ENCODE measurements at places on chromosomes 4 and X.

- no peak for DNase-seq
Measured at GRCh38 chr4:162111078-162111477, 52.7 kb downstream of the FSTL5 start.

DNA sequence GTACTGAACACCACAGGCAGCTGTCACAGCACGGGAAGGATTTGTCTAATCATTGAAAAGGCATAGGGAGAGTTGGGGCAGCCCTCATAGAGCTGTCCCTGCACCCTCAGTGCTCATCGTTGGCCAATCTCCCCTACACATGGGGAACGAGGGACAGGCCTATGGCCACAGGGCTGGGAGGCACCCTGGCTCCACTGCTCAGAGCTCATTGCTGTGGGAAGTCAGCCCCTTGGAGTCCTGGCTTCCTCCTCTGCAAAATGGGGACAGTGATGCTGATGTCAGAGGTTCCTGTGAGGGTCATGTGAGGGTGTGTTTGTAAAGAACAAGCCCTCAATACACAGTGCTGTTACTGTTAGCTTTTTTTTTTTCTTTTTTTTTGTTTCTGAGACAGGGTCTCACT lies 19.3 kb upstream of the HTRA3 start:
- DNase-seq = no peak

DNA sequence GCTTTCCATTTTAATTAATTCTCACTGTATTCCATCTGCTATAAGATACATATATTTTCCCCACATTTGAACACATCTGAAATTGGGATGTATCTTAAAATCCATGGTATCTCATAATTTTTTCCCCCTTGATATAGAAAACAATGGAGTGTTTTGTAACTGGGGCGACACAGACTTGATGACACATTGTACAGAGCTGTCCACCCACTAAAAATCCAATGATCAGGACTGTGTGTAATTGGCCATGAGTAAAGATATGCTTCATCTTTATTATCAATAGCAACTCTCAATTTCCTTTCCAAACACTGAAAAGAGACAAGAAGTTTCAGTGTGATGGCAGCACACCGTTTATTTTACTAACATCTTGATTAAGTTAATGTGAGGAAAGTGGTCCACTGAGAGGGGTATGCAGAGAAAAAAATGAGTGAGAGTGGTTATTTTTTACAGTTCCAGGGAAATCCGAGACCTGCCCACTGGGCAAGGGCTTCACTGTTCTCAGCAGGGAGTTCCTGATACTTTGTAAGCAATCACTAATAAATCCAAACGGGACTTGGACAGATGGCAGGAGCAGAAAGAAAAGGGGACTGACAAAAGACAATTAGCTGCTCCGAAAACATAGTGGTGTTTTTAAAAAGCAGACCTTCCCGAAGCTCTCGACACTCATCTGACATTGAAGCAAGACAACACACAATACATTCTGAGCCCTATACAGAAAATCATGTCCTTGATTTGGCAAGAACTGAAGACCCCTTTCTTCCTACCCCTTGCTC lies 149.4 kb downstream of the TSPAN5 start:
- DNase-seq = no peak

GRCh38 chrX:9135901-9136510 lies 102.1 kb upstream of the FAM9B start:
- DNase-seq = no peak

GRCh38 chrX:16114611-16115010 lies 8.8 kb upstream of the GRPR start:
- no peak for DNase-seq

DNA sequence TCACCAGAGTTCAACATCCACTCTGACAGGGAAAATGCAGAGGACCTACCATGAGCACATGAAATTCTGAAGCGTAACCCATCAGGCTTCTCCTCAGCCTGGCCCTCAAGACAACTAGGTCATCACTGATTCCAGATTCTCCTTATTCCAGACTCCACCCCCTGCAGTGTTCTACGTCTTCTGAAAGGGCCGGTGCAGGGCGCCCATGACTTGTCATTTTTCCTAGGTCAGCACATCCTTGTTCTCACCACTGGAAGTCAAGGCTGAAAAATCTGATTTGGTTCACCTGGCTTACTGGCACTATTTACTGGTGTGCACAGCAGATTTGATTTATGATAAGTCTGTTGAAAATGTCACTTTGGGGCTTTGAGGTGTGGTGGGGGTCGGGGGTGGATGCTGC lies 140.9 kb upstream of the KLF3 start:
- no peak for DNase-seq

- DNase-seq = no peak
Measured at GRCh38 chr4:147891476-147892115, 159.7 kb downstream of the ARHGAP10 start.

GRCh38 chr4:14023036-14023435 lies 395.5 kb upstream of the BOD1L1 start:
- no peak for DNase-seq

DNA sequence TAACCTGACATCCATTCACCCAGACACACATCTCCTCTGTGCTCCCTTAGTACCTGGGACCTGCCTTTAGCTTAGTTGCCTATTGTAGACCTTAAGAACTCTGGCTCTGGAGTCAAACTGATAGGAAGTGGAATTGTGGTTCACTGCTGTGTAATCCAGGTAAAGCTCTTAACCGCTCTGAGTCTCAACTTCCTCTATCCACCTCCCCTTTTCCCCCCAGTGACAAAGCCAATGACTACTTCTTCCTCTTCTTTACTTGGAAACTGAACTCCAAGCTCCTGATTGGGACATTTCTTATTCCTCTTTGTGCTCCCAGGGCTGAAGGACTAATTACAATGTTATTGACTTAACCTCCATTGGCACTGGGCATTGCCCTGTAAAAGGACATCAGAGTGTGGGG lies 94.1 kb downstream of the DRD5 start:
- no peak for DNase-seq

GRCh38 chr4:88610771-88611170 lies 18.5 kb downstream of the HERC3 start:
- DNase-seq = no peak

Data from urinary bladder (tissue), 4 donors.